SW480 (cell line): ENCODE measurements at places on chromosomes 7 and 10.
A peak's percentile ranks its signal among the peaks of the same experiment; 100 is the strongest.

DNA sequence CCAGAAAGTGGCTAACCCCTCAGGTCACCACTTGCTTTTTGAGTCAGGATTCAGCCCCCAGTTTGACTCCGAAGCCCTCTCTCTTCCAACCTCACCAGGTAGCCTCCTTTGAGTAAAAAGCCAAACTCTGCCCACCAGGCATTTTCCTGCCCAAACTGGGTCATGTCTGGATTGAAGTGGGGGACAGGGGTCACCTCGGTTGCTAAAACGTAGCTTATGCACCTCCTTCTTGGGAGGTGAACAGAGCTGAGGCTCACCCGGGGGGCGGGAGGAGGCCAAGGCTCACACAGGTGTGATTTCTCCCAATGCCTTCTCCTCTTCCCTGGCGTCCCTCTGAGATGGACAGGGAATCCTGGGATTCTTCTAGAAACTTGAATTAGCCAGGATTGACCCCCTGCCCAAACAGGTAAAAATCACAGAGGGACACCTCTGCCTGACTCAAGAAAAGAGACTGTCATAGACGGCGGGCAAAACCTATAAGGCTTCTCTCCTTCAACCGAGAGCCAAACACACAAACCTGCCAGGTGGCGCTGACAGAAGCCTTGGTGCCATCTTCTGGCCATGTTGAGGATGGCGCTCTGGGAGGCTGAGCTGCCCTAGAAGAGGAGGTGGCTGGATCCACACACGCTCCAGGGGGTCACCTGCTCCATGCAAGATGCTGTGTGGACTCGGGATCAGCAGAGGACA lies 51.6 kb downstream of the PRLHR start:
- peak; percentile 68 for DNase-seq

DNA sequence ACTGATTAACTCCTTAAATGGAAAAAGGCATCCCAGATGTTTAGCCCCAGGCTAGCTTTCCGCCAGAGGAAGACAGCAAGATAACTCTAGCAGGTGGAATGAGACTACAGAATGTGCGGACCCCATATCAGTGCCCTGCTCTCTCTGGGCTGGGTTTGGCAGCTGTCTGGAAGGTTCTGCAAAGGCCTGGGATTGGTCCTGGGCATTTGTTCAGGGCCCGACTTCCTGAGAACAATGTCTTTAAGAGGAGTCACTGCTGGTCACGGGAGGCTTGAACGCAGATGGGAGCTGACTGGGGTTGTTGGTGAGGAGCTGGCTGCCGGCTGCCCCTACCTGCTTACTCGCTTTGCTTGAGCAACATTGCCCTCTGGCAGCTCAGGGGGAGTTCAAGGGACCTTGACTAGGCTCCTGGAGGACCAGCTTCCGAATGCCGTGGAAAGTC lies 130.6 kb upstream of the BTBD16 start:
- no peak for DNase-seq

DNA sequence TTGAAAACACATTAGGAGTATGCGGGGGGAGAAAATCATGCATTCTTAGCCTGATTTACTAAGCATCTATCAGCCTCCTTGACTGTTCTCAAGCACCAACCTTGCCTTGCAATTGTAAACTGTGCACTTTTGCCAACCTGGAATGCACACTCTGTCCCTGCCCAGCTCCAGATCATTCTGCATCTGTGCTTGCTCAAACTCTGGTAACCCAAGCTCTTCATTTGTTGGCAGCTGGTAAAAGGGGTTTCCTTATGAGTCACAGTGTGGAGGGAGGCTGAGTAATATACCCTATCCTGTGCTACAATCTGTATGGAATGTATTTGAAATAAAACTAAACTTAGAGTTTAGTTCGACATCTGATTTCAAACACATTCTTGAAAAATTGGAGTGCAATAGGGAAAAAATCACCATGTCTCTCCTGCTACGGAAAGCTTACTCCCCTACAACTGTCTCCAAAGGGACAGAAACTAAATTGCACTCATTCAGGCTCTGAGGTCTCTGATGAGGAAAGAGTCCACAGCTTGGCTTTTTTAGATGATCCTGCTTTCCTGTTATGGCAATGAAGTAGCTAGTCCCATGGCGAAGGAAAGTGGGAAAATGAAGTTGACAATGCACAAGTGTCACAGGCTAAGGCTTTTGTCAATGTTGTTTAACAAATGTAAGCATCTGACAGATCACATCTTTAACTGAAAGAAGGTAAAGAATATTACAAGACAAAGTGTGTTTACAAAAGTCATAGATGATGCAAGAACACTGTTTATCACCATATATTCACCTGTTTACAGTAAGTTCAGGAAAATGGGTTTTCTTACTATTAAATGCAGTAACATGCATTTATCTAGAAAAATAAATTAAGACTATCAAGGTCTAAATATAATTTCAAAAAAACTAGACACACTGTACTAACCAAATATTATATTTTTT lies 61.9 kb downstream of the TES start:
- peak; percentile 33 for DNase-seq

GRCh38 chr7:141693082-141693481 lies 8.9 kb downstream of the DENND11 start:
- DNase-seq = no peak

- no peak for DNase-seq
Measured at GRCh38 chr10:50260791-50261281, 9.5 kb upstream of the ASAH2 start.

DNA sequence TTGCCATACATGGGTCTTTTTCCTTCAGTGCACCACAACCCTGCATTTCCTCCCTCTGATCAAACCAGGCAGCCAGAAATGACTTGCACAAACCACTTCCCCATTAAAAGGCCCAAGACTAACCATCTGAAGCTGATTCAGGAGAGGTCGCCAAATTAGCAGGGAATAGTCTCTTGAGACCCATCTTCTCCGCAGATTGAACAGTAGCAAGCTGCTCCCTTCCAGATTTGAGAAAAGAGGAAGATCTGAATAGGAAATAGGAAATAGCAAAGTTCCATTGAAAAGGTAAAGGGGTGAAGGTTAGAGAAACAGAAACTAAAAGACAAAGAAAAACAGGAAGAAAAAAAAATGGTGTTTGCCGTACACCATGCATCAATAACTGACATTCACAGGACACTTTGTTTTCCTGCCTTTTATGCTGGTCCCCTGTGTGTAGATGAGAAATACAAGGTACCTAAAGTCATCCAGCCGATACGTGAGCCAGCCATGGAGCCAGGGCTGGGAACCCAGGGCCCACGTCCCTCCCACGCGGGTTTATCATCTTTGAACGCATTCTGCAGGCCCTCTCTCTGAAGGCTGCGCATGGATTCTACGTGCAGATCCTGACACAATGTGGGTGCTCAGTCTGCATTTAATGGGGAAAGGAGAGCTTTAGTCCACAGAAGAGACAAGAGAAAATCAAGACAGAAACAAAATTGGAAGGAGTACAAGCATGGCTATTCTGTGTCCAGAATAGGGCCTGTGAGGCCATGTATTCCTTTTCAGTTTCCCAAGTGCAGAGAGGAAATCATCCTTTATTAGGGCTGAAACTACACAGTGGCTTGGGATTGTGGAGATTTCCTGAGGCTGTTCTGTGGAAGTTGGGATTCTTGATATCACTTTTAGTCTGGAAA lies 268.4 kb upstream of the NPVF start:
- no peak for DNase-seq

DNA sequence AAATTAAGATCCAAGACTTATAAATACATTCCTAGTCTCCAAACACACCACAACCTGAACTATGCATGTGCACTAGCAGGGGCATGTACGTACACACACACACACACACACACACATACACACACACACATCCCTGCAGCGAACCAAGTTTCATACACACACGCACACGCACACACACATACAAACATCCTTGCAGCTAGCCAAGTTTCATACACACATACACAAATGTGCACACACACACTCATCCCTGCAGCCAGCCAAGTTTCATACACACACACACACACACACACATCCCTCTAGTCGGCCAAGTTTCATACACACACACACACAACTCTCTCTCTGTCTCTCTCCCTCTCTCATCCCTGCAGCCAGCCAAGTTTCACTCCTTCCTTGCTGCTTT lies 82.7 kb upstream of the WIPF3 start:
- DNase-seq = peak; percentile 33

- no peak for DNase-seq
Measured at GRCh38 chr7:43737467-43738127, 8.3 kb upstream of the COA1 start.
